A673 (cell line): ENCODE measurements at places on chromosomes 2 and 18. TPM values are rescaled to one million over a fixed set of nuclear protein-coding genes. Genes with fewer than 3 reads are reported as not detected.

DNA sequence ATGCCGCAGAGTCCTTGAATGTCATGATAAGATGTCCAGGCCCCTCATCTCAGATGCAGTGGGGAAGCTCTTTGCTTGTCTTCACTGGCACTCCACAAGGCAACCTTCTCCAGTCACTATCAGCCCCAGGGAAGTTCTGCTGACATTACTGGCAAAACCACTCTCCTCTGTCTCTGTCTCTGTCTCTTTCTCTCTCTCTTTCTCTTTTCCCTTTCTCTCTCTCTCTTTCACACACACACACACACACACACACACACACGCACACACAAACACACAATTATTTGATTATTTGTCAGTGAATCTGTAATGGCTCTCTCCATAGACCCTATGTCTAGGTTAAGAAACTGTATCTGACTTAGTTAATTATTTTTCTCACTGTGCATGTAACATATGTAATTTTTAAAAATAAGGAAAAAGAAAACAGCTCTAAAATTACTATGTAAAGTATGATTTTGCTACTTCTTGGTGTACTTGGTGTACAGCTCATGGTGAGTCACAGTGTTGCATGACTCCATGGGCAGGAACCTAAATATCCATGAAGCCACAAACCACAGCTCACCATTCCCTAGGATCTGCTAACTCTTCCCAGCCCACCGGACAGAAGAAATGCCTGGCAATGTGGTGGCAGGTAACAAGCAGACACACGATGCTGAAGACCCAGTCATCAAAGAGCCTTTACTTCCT is 594.9 kb upstream of the ID2 start:
- no peak for DNase-seq

GRCh38 chr18:30486856-30487255 is 555.7 kb downstream of the DSC3 start:
- no peak for DNase-seq

DNA sequence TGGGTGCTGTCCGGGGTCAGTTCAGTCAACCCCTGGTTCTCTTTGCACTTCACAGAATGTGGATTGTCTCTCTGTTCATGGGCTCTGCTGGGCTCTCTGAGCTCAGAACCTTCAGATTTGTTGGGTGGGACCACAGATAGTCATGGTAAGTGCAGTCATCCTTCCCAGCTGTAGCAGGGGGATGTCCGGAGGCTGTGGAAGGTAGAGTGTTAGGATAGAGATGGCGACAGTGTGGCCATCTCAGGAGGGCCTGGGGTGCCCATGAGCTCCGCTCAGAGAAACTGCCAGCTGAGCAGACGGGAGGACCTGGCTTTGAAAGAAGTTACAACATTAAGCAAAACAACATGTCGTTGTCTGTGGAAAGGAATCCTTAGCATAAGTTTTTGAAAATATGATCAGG is 149.8 kb downstream of the FAM210A start:
- no peak for DNase-seq

GRCh38 chr2:224022486-224022885 is 16.6 kb downstream of the SERPINE2 start:
- DNase-seq = no peak

- no peak for DNase-seq
These were observed 142.8 kb downstream of the TMEM17 start for GRCh38 chr2:62363166-62363565.

DNA sequence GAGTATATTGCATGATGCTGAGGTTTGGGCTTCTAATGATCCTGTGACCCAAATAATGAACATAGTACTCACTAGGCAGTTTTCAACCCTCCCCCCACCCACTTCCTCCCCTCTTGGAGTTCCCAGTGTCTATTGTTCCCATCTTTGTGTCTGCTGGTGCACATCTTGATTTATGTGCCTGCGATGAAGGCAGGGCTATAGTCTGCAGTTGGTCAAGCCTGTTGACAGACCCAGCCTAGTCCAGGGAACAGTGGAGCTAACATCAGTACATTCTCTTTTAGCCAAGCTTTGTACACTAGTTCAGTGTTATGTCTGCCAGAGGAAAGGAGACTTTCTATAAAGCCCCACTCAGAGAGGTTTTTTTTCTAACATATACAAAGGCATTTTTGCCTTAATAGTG is 287.6 kb downstream of the CPS1 start:
- no peak for DNase-seq

DNA sequence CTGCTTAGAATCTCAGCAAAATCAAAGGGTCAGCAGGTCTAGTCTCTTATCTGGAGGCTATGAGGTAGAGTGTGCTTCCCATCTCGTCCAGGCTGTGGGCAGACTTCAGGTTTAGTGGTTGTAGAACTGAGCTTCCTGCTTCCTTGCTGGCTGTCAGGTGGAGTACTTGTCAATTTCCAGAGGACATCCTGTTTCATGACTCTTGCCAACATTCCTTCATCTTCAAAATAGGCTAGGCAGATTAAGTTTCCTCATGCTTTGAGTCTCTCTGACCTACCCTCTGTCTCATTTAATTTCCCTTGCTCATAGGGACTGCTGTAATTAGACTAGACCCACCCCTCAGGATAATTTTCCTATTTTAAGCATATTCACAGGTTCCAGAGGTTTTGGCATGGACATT is 562.6 kb downstream of the SPAG16 start:
- DNase-seq = no peak

DNA sequence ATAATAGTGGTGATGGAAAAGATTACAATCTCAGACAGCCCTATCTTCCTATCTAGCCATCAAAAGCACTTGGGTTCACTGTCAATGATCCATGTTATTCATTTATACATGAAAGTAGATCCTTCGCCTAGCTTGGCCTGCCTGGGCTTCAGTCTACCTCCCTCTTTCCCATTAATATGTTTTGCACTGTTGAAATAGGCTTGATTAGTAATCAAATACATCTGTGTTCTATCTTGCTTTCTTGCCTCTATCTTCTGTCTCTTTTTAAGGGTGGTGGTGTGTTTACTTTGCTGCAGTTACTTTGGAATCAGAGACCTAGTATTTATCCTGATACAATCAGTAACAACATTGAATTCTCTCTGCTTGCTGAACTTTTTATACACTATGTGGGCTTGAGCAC is 521.2 kb downstream of the TNS1 start:
- DNase-seq = no peak

DNA sequence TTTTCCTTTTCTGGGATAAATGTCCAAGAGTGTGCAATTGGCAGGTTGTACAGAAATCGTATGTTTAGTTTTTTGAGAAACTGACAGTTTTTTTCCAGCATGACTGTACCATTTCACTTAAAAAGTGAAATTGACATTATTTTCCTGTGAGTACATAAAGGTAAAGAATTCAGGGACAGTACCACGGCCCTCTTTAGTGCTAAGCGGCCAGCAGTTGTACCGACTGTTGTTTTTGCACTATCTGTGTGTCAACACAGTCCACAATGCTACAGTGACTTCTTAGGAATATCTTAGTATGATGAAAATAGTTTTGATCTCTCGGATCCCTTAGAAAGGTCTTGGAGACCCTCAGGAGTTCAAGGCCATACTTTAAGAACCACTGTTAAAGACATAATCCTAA is 2.6 kb downstream of the LIMS1 start:
- DNase-seq = no peak

GBX2 gene
- not detected in 2 replicates for total RNA-seq

DNA sequence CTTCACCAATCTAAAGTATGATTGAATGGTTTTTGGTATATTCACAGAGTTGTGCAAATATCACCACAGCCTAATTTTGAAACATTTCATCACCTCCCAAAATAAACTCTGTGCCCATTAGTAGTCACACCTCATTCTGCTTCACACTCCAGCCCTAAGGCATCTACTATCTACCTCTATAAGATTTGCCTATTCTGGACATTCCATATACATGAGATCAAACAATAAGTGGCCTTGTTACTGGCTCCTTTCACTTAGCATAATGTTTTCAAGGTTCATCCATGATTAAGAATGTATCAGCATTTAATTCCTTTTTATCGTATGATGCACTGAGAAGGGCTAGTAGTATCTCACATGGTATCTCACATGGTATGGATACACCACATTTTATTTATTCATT is 204.6 kb upstream of the SMAD7 start:
- DNase-seq = no peak

LRATD1 gene
- total RNA-seq = not detected in 2 replicates

GRCh38 chr2:105102963-105103421 is 65.1 kb downstream of the MRPS9 start:
- DNase-seq = no peak

PDE1A gene
- 3.1 and 3.8 TPM in 2 replicates for total RNA-seq

DNA sequence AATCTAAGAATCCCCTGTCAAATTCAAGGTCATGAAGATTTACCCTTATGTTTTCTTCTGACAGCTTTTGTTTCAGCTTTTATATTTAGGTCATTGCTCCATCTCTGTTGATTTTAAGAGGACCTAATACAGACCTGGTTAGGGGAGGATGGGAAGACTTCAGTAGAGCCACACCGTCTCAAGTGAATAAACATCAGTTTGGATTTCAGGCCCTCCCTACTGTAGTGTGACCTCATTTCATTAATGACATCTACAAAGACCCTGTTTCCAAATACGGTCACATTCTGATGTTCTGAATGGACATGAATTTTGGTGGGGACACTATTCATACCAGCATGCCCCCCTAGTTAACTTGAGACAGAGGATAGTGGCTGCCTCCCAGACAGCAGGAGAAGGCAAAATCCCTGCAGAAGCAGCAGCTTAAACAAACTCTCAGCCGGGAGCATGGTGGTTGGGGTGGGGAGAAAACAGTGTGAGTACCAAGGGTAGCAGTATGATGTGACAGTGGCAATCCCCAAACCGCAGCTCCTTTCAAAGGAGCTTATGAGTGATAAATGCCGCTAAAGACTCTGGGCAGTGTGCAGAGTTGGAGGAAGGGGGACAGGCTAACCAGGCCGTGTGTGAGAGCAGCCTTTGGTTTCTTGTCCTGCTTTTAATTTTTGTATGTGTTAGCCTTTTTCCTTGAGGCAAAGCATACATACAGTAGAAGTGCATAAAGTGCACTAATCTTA is 65.9 kb upstream of the TNP1 start:
- no peak for DNase-seq

LINC00305 gene
- not detected in 2 replicates for total RNA-seq

DNA sequence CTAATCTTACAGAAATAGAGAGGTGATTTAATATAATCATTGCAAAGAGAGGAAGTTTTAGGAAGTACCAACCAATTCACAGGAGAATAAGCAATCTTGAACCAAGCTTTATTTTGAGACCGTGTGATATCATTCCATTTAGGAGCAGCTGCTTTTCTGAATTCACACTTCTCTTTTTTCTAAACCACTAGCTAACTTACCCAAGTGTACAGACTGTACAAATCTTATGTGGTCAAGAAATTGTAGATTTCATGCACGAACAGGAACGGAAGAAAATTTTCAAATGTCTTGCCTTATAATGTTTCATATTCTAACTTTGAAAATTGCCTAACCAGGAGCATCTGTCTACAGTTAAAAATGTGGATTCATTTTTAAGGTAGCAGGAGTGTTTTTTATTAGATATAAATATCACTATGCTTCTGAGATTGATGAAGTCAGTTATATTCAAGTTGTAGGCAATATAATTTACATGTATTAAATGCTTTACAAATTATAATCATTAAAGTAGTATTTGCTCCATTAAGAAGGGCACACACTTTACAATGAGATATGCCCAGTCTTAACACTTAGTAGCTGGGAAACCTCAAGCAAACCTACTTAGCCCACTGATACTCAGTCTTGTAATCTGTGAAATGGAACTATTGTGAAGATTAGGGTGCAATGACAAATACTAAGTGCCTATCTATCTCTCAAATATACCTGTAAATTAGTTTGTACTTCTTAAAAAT is 302.2 kb upstream of the STON1 start:
- no peak for DNase-seq

GKN2 gene
- not detected in 2 replicates for total RNA-seq

ATP8B1 gene
- 35.6 and 39.3 TPM in 2 replicates for total RNA-seq

DNA sequence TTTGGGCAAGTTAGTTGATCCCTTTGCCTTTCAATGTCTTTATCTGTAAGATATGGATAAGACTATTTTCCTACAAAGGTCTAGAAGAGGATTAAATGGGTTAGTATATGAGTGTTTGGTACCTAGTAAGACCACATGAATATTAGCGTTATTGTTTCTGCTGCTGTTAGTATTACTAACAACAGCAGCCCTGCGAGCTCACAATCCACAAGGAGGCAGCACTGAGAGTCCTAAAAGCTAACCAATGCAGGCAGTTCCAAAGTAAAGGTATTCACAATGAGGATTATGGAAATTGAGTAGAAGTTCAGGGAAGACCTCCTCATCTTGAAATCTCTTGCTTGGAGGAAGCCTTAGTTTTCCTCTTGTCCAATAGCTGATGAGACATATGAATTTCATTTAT is 248.9 kb downstream of the TDRD15 start:
- DNase-seq = peak; percentile 46

ASXL3 gene
- 0.11 TPM in 2 replicates for total RNA-seq

DNA sequence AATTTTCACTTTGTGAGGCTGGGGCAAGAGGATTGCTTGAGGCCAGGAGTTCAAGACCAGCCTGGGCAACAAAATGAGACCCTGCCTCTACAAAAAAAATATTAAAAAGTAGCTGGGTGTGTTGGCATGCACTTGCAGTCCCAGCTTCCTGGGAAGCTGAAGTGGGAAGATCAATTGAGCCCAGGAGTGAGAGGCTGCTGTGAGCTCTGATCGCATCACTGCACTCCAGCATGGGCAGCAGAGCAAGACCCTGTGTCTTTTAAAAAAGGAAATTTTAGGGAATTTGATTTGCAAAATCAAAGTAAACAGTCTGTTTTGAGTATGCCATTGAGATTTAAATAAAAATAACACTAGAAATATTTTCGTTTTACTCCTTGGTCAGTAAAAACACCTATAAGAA is 27.4 kb downstream of the ATG16L1 start:
- no peak for DNase-seq

- DNase-seq = no peak
These were observed 1347.2 kb upstream of the DDX18 start for GRCh38 chr2:116467243-116467642.

- DNase-seq = no peak
These were observed 282.9 kb upstream of the KCNH7 start for GRCh38 chr2:163121483-163121882.
